Fibroblast of skin of right quadriceps (primary cell): ENCODE measurements at places on chromosomes 4 and X.
A peak's percentile ranks its signal among the peaks of the same experiment; 100 is the strongest.

DNA sequence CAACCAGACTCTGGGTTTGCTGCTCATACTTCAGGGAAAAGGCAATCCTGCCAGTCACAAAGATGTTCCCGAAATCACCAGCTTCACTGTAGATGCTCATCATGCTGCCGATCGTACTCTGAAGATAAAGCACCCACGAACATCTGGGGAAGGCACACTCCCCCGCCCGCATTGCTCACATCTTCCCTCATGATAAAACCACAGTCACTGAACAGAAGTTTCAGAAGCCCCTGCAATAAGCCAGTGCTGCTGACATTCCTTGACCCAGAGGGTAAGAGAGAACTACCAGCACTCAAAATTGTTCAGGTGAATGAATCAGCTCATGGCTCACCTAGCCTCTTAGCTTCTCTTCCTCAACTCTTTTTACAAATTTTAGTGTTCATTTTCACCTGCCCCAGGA, 43.1 kb downstream of the SRPX2 start:
- DNase-seq, result no peak

DNA sequence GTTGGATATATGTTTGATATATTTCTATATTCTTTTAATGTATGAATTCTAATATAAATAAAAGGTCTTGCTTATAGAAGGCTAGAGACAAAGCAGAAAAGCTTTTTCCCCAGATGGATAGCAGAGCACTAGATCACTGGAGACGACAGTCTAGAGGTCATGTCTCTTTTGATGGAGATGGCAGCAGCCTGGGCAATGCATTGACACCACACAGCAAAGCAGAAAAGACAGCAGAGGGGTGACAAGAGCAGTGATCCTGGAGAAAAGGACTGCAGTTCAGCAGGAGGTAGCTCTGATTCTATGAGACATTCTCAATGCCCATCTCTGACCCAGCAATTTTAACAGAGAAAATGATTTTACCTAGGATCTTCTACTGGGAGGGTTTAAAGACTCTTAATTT, 210.6 kb downstream of the DTHD1 start:
- no peak for DNase-seq

- DNase-seq, result peak; percentile 29
Observed at GRCh38 chr4:52574036-52574435, 85.1 kb downstream of the USP46 start.

DNA sequence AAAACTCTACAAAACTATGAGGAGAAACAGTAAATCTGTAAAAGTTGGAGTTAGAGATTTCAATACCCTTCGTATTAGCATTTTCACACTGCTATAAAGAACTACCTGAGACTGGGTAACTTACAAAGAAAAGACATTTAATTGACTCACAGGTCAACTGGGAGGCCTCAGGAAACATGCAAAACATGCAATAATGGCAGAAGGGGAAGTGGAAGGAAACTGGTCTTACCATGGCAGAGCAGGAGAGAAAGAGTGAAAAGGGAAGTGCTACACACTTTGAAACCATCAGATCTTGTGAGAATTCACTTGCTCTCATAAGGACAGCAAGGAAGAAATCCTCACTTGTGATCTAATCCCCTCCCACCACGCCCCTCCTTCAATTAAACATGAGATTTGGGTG, 949.9 kb downstream of the TECRL start:
- no peak for DNase-seq

GRCh38 chr4:56139241-56139827, 190.6 kb downstream of the CEP135 start:
- peak; percentile 46 for DNase-seq

GRCh38 chrX:11558972-11559371, 106.7 kb downstream of the ARHGAP6 start:
- no peak for DNase-seq

DNA sequence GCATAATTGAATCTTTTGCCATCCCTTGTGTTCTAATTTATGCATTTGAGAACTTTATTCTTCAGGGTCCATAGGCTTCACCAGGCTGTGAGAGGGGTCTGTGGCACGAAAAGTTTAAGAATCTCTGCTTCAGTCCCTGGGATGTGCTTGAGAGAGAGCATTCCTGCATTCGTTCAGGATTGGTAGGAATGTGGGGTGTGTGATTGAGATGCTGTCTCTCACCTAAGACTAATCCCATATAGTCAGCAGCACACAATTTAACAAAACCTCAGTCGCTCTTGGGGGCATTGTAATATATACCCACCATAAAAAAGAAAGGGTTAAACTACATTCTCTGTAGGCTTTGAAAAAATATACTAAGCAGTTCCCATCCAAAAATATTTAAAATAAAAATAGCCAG, 41.7 kb downstream of the PTTG2 start:
- no peak for DNase-seq

- DNase-seq, result no peak
Observed at GRCh38 chrX:146967306-146967705, 152.8 kb upstream of the CXorf51A start.

DNA sequence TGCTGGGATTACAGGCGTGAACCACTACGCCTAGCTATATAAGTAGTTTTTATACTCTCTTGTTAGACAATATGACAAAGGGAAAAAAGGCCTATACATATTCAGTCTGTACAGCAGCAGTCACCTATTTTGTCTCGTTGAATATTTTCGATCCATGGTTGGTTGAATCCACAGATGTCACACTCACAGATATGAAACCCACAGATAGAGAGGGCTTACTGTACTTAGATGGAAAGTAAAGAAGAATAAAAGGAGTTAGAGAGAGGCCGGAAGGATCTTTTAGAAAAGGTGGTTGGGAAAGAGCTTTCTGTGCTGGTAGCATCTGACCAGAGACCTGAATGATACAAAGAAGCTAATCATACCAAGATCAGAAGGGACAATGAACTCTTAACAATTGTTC, 38.3 kb upstream of the SPINK2 start:
- no peak for DNase-seq

- DNase-seq, result no peak
Observed at GRCh38 chrX:122596998-122597397, 587.1 kb upstream of the GRIA3 start.

DNA sequence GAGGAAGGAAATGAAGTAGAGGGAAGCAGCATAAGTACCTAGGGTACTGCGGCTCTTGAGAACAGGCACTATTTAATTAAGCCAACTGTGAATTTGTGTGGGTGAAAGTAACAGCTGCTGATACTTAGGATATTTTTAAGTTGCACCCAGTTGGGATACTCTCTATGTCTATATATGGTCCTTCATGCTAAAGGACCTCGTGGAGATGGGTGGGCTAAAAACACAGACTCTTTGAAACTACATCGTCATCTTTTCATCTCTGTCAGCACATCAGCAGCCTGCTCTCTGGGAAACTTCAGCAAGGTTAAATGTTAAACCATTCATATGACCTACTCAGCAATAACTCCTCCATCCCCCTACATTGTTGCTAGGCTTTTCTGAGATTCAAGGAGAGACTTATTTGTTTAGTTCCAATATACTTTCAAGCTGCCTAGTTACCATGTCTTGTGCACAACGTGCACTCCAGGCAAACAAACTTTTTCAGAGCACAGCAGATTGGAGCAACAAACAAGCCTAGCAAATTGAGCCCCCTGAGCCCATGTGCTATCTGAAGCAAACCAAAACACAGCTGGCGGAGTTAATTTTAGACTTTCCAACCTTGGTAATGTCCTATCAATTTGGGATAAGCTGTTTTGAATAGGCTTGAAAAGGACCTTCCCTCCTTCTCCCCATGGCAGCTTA, 6.2 kb upstream of the MOB1B start:
- DNase-seq, result no peak

GRCh38 chr4:8613421-8614364, 21.1 kb downstream of the CPZ start:
- DNase-seq, result no peak

GRCh38 chr4:176538217-176538925, 218.6 kb downstream of the SPCS3 start:
- peak; percentile 88 for DNase-seq

- no peak for DNase-seq
Observed at GRCh38 chr4:15704129-15704528, 1.3 kb downstream of the BST1 start.

GRCh38 chrX:13196782-13197181, 123.1 kb downstream of the ATXN3L start:
- DNase-seq, result no peak

GRCh38 chrX:25287521-25287920, 271.8 kb upstream of the ARX start:
- DNase-seq, result no peak

- DNase-seq, result no peak
Observed at GRCh38 chr4:38426532-38426931, 237.5 kb upstream of the KLF3 start.

GRCh38 chr4:76028350-76028765, 5.1 kb upstream of the CXCL10 start:
- DNase-seq, result no peak

DNA sequence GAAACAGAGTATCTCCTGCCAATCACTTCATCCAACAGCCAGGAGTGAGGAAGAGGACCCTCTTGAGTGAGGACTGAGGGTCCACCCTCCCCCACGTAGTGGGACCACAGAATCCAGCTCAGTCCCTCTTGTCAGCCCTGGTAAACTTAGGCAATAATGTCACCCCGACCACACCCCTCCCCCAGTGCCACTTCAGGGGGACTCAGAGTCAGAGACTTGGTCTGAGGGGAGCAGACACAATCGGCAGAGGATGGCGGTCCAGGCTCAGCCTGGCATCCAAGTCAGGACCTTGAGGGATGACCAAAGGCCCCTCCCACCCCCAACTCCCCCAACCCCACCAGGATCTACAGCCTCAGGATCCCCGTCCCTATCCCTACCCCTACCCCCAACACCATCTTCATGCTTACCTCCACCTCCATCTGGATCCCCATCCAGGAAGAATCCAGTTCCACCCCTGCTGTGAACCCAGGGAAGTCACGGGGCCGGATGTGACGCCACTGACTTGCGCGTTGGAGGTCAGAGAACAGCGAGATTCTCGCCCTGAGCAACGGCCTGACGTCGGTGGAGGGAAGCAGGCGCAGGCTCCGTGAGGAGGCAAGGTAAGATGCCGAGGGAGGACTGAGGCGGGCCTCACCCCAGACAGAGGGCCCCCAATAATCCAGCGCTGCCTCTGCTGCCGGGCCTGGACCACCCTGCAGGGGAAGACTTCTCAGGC, at the start of the genes CSAG1 and MAGEA12:
Gene CSAG1 (minus strand): TSS at position 461 of the 715 bp plus-strand sequence. CDS start 1,261 bp downstream, outside the sequence.
Gene MAGEA12 (plus strand): TSS at position 497 of the 715 bp plus-strand sequence. CDS start 2,405 bp downstream, outside the sequence.
- no peak for DNase-seq

DNA sequence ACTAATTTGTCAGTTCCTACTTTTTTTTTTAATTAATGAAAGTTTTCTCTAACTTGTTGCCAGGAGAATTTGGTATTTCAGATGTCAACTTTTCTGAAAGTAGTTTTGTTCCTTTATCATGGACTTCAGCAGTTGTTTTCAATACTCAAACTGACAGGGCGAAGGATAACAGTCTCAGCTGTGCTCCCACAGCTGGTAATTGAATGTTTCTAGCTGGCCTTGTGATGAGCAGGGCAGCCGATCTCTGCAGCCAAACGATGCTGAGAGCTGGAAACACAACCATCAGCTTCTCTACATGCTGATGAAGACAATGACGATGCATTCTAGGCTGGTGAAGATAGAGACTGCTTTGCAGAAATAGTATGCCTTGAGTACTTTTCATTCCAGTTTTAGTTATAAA, 130.0 kb upstream of the MAP9 start:
- no peak for DNase-seq

- DNase-seq, result no peak
Observed at GRCh38 chr4:85607624-85608023, 132.7 kb downstream of the ARHGAP24 start.

- peak; percentile 36 for DNase-seq
Observed at GRCh38 chr4:138050601-138051000, 191.5 kb downstream of the SLC7A11 start.

DNA sequence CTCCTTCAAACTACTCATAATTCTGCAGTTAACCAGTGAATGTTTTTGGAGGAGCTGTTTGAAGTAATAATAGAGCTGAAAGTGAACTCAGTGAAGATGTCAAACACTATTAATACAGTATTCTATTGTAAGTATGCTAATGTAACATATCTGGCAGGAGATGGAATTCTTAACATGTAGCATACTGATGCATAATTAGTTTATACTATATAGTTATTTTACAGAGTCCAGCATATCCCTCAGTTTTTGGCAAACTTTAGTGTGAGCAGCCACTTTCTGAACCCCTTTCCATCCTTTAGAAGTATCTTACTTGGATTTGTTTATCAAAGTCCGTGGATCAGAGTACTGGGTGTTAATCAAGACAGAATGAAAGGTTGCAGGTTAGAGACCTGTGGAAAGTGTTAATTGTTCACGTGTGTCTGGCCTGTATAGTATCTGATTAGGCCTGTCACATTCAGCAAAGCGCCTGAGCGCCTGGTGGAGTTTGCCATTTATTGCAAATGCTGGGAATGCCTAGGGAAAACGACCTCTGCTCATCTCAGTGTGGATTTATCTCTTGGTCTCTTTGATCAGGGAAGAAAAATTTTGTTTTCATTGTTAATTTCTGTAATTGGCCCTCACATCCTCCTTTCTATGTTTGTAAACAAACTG, 251.7 kb upstream of the MAD2L1 start:
- no peak for DNase-seq

GRCh38 chrX:136204571-136204970, 46.6 kb downstream of the MAP7D3 start:
- peak; percentile 58 for DNase-seq

GRCh38 chr4:162682651-162683050, 484.0 kb downstream of the NAF1 start:
- DNase-seq, result no peak

DNA sequence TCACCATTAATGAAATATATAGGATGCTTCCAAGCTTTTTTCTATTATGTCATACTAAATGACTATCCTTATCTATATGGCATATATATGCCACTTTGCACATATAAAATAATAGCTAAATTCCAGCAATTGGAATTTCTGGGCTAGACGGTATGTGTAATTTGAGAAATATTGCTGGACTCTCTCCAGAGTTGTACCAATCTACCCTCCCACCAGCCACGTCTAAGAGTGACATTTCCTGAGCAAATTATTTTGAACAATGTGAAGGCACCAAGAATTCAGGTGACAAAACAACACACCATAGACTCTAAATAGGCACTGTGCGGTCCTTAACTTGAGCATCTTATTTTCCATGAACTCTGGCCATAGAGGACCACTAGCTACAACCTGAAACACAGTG, 62.3 kb downstream of the RFC1 start:
- DNase-seq, result no peak

- DNase-seq, result no peak
Observed at GRCh38 chr4:11529625-11530201, 101.0 kb upstream of the HS3ST1 start.
